ENCODE measurements at places on chromosomes 4 and X.

- no peak for DNase-seq
These were observed 271.0 kb downstream of the AFF2 start for GRCh38 chrX:148771440-148771839.

DNA sequence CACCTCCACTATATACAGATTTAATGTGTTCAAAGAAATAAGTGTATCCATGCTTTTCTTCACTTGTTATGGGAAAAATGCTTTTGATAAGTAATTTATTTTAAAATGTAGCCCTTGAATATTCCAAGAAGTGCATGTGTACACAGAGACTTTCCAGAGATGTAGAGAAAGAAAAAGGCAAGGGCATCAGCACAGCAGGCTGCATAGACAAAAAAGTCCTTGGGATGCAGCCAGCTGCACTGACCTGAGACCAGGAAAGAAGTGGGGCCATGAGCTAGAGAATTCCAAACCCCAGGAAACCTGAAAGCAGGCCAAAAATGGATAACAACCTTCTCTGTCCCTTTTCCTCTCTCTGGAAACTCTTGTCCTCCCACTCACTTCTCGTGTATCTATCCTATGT, 51.6 kb upstream of the PRDM8 start:
- DNase-seq: no peak

DNA sequence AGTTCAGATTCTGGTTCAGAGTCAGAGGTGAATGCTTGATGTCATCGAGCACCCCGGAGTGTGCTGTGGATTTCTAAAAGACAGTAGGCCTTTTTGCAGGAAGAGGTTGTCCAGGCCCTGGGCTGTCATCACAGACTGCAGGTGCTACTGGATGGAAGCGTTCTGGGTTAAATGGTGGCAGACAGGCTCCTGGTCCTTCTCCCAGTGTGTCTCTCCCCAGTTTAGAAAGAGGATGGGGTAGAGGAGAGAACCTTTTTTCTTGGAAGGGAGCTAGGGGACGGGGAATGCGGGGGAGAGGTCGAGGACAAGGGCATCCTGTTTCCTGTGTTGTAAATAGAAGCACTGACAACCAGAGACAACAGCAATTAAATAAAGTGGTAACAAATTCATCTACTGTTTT, 102.3 kb upstream of the NUDT6 start:
- DNase-seq: no peak

DNA sequence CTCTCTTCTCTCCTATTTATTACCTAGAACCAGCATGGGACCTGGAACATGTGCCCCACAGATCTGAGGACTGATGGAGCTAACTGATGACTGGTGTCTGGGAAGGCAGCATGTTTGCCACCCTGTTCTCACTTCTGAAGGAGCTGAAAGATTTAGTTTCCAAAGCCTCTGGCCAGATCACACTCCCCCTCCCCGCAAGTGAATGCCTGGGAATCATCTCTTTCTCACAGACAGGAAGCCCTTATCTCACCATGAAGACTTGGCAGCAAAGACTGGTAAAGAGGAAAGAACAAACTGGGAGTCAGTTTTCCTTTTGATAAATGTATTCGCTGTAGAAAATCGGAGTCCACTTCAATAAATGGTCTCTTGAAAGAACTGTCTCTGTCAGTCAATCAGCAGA, 21.0 kb upstream of the PCYT1B start:
- no peak for DNase-seq

All from pulmonary artery endothelial cell (primary cell).